ENCODE measurements at places on chromosomes 7 and 10.

DNA sequence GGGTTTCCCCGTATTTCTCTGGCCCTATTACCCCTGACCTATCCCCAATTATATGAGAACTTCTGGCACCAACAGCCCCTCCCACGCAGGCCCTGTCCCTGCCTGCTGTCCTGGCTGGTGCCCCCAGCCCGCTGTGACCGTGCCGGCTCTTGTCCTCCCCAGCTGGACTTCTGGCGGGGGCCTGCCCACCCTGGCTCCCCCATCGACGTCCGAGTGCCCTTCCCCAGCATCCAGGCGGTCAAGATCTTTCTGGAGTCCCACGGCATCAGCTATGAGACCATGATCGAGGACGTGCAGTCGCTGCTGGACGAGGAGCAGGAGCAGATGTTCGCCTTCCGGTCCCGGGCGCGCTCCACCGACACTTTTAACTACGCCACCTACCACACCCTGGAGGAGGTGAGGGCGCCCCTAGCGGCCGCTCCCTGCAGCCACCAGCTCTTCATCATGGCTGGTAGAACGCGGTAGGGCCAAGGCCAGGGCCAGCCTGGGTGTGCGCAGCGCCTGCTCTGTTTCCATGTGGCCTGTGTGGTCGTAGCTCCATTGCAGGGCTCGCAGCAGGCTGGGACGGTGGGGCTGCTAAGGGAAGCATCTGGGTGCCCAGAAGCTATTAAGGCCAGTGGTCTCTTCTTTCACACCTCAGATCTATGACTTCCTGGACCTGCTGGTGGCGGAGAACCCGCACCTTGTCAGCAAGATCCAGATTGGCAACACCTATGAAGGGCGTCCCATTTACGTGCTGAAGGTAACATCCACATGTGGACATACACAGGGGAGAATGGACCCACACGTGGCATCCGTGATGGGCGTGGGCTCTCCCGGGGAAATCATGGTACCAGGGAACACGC lies 1.4 kb downstream of the CPA1 start:
- no peak for DNase-seq

DNA sequence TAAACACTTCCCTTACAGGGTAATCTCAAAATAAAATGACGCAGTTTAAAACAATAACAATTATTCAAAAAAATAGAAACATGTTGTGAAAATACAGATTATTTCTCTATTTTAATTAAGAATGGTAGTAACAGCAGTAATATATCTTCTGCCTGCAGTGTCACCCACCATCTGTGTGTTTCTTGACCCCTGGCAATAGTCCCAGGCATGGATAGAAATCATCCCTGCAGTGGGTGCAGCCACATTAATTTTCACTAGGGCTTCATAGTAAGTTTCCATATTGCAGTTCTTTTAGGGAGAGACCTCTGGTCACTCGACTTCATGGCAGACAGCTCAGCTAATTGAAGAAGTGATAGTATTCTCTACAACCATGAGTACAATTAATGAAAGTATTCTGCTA lies 470.1 kb upstream of the TEX47 start:
- DNase-seq: no peak

GRCh38 chr7:116418524-116418923 lies 81.0 kb upstream of the CAV2 start:
- no peak for DNase-seq

GRCh38 chr10:113732160-113732881 lies 19.2 kb upstream of the PLEKHS1 start:
- DNase-seq: no peak

- no peak for DNase-seq
Measured at GRCh38 chr7:91398341-91398740, 134.1 kb downstream of the FZD1 start.

DNA sequence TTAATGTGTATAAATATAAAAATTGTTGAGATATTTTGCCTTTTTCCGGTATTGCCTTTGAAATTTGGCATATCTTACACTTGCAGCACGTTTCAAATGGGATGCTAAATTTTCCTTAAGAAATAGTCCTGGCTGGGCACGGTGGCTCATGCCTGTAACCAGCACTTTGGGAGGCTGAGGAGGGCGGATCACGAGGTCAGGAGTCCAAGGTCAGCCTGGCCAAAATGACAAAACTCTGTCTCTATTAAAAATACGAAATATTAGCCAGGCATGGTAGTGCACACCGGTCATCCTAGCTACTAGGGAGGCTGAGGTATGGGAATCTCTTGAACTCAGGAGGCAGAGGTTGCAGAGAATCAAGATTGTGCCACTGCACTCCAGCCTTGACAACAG lies 220.2 kb downstream of the PTEN start:
- no peak for DNase-seq

DNA sequence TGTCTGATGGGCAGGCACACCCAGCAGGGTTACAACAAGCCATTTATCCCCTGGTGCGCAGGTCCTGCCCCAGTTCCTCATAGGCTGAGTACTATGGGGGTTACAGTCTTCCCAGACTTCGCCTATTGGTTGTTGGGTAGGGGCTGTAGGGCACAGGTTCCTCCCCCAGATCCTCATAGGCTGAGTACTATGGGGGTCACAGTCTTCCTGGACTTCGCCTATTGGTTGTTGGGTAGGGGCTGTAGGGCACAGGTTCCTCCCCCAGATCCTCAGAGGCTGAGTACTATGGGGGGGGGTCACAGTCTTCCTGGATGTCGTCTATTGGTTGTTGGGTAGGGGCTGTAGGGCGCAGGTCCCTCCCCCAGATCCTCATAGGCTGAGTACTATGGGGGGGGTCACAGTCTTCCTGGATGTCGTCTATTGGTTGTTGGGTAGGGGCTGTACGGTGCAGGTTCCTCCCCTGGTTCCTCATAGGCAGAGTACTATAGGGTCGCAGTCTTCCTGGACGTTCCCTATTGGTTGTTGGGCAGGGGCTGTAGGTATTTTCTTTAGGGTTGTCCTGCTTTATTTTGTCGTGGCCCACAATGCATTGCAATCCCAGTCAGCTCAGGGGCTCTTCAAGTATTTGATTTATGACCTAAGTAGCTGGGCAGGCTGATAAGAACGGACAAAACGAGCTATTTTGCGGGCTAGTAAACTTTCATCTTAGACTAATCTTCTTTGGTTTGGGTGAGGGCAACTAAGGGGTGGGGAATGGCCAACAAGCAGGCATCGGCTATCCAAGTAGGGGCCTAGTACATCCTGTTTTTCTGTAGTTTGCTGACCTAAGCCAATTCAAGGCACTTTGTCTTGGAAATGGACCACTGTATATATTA lies 3.4 kb downstream of the LRRC27 start:
- no peak for DNase-seq

DNA sequence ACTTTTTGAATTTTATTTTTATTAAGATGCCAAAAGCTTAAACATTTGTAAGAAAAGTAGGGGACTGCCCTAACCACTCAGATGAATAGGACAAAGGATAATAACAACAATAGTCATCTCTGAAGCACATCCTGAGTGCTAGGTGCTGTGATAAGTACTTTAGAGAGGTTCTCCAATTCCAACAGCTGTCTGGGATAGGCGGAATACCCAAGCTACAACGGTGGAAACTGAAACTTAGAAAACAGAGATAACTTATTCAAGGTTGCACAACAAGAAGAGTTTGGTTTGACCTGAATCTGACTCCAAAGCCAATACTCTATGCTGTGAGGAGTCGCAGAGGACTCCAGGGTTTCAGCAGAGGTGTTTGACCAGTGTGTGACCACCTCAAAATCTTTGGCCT lies 2.0 kb downstream of the RTKN2 start:
- DNase-seq: no peak

DNA sequence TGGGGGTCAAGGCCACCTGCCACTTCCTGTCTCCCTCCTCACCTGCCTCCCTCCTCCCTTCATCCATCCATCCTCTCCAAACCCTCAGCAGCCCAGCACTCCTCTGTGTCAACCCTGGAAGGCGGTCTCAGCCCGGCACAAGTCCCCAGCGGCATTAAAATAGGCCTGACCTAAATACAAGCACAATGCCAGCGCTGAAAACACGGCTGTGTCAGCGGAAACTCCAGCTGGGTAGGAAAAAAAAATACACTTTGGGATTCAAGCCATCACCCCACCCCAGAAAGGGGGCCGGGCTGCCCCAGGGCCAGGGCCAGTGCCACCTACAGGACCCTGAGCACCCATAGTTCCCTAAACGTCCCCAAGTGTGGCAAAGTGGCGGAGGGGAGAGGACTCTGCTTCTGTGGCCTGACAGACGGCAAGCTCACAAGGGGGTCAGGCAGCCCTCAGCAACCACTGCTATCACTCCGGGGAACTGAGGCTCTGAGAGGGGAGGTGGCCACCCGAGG lies 22.7 kb upstream of the GTF2IRD1 start:
- DNase-seq: no peak

GRCh38 chr10:80909254-80909653 lies 371.6 kb downstream of the SH2D4B start:
- no peak for DNase-seq

DNA sequence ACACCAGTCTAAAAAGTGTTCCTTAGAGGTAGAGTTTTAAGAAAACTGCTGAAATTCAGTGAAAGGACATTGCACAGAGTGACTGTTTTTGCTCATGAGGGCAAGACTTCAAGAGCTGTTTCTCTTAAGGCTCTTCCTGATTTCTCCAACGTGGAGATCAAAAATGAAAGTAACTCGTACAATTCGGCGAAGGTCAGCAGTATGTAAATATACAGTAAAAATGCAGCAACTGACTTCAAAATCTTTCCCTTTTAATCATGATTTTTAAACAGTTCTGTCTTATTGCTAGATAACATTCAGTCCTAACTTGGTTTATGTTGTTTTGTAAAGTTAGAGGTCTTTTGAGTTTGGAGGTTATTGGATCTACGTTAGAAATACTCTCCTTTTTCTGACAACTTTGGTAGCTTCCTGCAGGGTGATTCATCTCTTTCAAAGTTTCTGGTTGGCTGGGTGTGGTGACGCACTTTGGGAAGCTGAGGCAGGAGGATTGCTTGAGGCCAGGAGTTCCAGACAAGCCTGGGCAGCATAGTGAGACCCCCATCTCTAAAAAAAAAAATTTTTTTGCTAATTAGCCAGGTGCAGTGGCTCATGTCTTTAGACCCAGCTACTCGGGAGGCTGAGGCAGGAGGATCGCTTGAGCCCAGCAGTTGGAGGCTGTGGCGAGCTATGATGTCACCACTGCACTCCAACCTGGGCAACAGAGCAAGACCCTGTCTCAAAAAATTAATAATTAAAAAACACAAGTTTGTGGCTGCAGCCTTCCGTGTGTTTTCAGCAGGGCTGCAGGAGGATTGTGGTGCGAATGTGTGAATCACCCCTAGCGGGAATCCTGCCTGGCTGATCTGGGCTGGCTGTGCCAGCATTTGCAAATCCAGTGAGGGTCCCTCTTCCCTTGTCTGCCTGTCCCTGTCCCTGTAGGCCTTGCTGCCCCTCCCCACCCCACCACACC lies 29.2 kb upstream of the AP5Z1 start:
- DNase-seq: no peak

DNA sequence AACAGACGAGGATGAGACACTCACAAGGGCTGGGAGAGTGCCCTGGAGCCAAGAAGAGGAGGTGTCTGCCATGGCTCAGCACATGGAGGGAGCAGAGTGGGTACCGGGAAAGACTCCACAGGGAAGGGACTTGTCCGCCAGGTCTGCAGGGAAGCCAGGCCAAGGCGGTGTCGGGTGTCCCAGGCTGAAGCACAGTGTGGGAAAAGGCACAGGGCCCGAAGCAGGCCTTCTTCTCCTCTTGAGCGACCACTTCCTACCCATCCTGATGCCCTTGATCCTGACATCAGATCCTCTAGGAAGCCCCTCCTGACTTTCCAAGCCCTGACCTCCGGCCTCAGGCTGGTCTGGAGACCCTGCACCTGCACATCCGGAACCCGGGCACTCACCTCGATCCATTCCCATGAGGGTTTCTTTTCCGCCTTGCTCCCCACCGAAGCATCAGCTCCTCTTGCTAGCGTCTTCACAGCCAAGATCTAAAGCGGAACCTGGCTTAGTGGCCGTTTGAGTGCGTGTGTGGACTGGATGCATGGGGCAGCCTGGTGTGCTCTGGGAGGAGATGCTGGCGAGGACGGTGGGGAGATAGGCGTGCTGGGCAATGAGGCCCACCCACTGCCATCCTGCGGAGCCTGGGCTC lies 8.5 kb downstream of the CALML3 start:
- DNase-seq: no peak

GRCh38 chr10:31321396-31321941 lies 2.5 kb downstream of the ZEB1 start:
- DNase-seq: no peak

GRCh38 chr7:25989140-25989705 lies 162.8 kb upstream of the NFE2L3 start:
- no peak for DNase-seq

- DNase-seq: no peak
Measured at GRCh38 chr7:23207021-23207420, 25.2 kb downstream of the NUP42 start.

DNA sequence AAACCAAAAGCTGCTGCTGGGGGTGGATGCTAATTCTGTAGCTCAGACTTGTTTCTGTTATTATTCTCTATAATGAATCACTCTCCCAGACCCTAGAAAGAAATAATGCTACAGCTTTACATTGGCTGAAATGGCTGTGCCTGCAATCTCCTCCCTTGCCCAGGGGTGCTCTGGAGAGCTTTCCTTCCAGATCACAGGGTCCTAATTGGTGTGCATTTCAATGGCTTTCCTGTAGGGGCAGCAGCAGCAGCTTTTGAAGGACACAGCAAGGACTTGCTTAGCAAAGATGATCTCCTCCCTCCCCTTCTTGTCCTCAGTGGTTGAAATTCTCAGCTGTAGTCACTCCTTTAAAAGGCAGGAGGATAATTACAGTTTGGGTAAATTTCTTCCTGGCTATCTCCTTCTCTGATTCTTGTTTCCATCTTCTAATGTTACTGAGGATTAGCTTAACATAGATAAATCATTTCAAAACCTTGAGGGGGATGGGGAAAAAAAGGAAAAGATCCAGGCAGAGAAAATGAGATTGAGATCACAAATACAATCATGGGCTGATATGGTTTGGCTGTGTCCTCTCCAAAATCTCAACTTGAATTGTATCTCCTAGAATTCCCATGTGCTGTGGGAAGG lies 120.2 kb upstream of the CTTNBP2 start:
- DNase-seq: peak; percentile 19

DNA sequence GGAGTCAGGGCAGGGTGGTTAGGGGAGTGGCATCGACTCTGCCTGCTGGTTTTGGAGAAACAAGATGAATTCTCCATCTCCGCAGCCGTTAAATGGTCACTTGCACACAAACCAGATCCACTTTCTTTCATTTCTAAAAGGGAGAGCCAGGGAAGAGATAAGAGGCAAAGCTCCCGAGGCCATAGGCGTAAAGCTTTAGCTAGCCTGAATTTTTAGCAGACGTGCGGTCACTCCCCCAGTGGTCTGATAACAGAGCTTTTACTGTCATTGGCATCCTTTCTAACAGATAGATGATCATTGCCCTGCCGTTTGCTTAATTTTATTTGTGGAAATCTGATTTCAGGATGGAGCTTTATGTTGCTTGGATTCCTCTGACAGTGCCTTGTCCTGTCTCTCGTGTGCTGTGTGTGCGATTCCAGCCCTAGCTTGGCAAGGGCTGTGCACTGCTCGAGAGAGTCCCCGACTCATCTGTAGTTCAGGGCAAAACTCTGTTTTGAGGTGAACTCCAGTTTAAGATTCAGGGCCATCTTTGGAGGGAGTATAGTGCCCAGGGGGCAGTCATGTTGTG lies 62.5 kb downstream of the GATA3 start:
- no peak for DNase-seq
